T-cell (primary cell): ENCODE measurements at places on chromosomes 3 and 15. TPM values are rescaled to one million over a fixed set of nuclear protein-coding genes. Genes with fewer than 3 reads are reported as not detected.

DNA sequence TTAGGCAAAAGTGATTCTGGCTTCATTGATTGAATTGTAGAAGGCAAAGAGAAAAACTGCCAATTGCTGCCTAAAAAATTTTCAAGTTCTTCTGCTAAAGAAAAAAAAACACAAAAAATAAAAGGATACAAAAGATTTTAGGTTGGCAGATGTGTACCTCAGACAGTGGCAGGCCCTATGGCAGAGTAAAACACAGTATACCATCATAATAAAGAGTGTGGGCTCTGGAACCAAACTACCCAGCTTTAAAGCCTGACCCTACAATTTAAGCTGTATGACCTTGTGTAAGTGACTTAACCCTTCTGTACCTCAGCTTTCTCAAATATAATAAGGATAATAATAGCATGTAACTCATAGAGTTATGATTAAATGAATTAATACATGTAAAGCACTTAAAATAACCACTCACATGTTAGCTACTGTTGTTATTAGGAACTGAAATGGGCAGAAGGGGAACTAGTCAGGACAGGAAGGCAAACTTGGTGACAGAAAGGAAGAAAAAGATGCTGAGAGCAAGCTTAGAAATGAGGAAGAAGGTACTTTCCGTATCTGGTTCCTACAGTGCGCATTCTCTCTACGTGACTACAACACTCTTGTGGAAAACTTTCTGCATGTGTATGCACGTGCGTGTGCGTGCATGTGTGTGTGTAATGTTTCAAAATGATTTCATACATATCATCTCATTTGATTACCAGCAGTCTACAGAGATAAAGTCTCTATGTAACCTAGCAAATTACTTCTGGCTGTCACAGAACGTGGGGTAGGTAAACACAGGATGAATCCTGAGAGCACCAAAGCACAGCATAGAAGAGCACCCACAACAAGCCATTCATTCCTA lies 13.6 kb upstream of the GATM start:
- DNase-seq = no peak

- DNase-seq = no peak
These were observed 92.2 kb downstream of the TBC1D2B start for GRCh38 chr15:77985031-77985930.

- no peak for DNase-seq
These were observed 61.6 kb upstream of the CD200R1L start for GRCh38 chr3:112908252-112908651.

GRCh38 chr3:5254281-5255048 lies 67.0 kb downstream of the EDEM1 start:
- no peak for DNase-seq

- no peak for DNase-seq
These were observed 1025.0 kb downstream of the ZPLD1 start for GRCh38 chr3:103459815-103460214.

The ACTRT3 gene
- 0.15 TPM for total RNA-seq

The RPP25 gene
- total RNA-seq = 4.0 TPM

- DNase-seq = no peak
These were observed 42.3 kb downstream of the TXNRD3 start for GRCh38 chr3:126612479-126613205.

DNA sequence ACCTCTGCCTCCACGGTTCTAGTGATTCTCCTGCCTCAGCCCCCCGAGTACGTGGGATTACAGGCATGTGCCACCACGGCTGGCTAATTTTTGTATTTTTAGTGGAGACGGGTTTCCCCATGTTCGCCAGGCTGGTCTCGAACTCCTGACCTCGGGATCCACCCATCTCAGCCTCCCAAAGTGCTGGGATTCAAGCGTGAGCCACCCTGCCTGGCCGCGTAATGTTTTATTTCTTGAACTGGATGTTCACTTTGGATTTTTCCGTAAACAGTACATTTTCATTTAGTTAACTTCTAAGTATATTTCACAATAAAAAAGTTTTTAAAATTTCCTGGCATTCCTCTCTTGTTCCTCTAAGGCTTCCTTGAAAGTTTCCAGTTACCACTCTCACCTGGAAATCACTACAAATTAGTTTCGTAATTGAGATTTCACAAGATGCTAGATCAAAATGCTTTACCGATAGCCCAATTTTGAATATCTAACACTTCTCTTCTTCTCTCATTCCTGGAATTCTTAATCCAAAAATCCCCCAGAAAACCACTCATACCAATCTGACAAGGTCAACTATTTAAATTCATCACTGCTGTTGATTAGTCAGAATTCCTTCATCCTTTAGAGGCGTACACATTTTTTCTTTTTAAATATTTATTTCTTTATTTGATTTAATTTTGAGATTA lies 44.7 kb upstream of the INO80 start:
- DNase-seq = no peak

GRCh38 chr3:25338158-25338725 lies 89.8 kb upstream of the RARB start:
- no peak for DNase-seq

DNA sequence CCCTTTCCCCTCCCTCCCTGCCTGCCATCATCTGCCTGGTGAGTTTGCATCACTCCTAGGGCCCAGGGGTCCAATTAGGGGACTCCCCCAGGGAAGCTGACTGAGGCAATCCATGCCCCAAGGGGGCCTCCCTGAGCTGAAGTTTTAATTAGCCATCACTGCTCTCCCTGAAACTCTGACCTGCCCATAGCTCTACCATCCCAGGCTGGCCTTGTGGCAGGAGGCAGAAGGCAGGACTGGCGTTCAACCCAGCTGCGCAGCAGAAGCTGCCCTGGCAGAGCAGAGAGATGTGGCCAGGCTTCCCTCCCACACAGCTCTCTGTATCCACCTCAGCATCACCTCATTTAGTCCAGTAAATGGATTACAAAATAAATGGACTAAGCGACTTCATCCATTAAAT lies 7.7 kb upstream of the C15orf39 start:
- DNase-seq = no peak

- DNase-seq = no peak
These were observed 73.2 kb upstream of the HEG1 start for GRCh38 chr3:125128861-125129501.

The FMN1 gene
- 0.47 TPM for total RNA-seq

DNA sequence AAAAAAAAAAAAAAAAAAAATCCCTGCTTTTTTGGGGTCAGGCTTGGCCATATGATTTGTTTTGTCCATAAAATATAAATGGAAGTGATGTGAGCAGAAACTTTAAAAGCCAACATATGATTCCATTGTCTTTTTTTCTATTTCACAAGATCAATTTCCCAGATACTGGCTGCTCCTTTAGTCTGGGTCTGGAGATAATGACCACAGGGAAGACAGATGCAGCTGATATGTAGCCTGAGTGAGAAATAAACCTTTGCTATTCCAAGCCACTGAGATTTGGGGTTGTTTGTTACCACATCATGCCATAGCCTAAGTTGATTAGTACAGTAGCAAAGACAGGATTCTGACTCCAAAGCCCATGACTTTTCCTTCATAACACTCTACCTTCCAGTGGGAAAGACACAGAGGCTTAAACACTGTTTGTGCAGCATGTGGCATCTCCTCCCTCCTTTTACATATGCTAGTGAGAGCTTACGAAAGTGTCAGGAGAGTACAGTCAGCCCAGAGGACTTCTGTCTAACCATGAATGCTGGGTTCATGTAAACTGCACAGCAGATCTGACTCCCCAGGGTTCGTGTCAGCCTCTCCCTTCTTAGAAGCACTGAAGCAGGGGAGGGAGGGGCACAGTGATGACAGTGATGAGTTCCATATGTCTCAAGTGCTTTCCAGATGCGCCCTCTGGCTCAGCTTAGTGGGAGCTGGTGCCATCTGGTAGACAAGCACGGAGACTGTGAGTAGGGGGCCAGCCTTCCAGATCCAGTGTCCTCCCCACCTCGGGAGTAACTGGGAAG lies 36.7 kb upstream of the SLC7A14 start:
- DNase-seq = no peak

The MYLK gene
- total RNA-seq = 1.4 TPM

The EEFSEC gene
- 19.2 TPM for total RNA-seq

The KLHL40 gene
- total RNA-seq = not detected

The UTS2B gene
- total RNA-seq = not detected

The NEK11 gene
- total RNA-seq = 6.5 TPM

The ADGRG7 gene
- not detected for total RNA-seq

The PPM1L gene
- total RNA-seq = 6.0 TPM
